ENCODE measurements at places on chromosomes 12 and 14. TPM values are rescaled to one million over a fixed set of nuclear protein-coding genes. Genes with fewer than 3 reads are reported as not detected.

The MAP3K9 gene
- 0.28 TPM for total RNA-seq

The SERPINA12 gene
- not detected for total RNA-seq

GRCh38 chr12:110023059-110023980 lies 24.1 kb downstream of the ANKRD13A start:
- DNase-seq = peak; percentile 88
- H3K4me3 ChIP-seq = no peak overlapping the region
- H3K4me1 ChIP-seq = peaks cover 27% of the 10 kb centered on the region
- peak overlapping the region; percentile 99 for H3K27ac ChIP-seq
- H3K27me3 ChIP-seq = no peaks in the 10 kb centered on the region

DNA sequence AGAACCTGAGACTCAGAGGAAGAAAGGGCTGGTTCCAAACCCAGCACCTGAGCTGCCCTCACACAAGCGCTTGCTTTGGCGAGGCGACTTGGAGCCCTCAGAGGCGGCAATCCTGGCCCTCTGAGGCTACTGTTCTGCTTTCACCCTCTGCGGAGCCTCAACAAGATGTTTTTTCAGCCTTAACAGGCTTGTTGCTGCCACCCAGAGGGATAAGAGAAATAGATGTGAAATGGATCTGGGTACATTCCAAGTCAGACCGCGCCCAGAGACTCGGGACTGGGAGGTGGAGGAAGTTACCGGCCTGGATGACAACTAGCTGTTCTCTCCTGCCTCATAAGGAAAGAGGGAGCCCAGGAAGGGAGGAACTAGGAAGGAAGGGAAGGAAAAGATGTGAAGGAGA lies 89.6 kb downstream of the TTC7B start:
- H3K27ac ChIP-seq = no peak overlapping the region
- H3K4me1 ChIP-seq = no peaks in the 10 kb centered on the region
- no peak overlapping the region for H3K4me3 ChIP-seq
- peaks cover 6% of the 10 kb centered on the region for H3K36me3 ChIP-seq
- peak; percentile 37 for DNase-seq
- H3K27me3 ChIP-seq = no peaks in the 10 kb centered on the region

GRCh38 chr12:55392032-55392795 lies 8.1 kb upstream of the OR6C65 start:
- no peak overlapping the region for H3K27ac ChIP-seq
- no peaks in the 10 kb centered on the region for H3K36me3 ChIP-seq
- DNase-seq = no peak
- H3K27me3 ChIP-seq = no peaks in the 10 kb centered on the region
- H3K4me1 ChIP-seq = no peaks in the 10 kb centered on the region

The AQP2 gene
- total RNA-seq = not detected

DNA sequence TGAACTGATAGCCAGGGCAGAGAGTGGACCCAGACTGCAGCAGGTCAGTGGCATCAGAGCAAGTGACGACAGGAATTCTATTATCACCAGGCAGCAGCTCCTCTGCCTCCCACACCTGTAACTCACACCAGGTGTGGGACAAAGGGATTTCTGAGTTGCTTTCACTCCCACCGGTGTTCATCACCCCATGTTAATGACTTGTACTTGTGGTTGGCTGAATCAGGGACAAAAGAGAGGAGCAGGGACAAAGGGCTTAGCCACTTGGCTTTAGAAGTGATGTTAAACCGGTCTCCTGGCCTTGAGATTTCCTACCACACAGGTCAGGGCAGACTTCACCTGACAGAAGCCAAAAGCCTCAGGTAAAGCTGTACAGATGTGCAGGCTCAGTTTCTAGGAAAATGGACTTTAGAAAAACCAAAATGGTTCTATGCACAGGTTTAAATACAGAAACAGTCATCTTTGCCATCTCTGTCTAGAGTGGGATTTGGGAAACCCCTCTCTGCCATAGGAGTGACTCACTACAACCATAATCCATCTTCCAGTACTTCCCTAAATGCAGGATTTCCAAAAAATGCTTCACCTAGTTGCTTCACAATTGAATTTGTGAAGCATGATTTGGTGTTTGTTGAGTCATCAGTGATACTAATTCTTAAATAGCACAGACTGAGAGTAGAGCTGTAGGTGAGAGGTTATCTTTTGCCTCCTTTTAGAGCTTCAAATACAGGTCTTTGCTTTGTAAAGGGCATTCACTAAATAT lies 158.5 kb downstream of the PRKCH start:
- H3K4me1 ChIP-seq = peaks cover 30% of the 10 kb centered on the region
- peak overlapping the region; percentile 13 for H3K27ac ChIP-seq
- peak; percentile 66 for DNase-seq
- no peak overlapping the region for H3K4me3 ChIP-seq
- H3K36me3 ChIP-seq = no peaks in the 10 kb centered on the region
- no peaks in the 10 kb centered on the region for H3K27me3 ChIP-seq

DNA sequence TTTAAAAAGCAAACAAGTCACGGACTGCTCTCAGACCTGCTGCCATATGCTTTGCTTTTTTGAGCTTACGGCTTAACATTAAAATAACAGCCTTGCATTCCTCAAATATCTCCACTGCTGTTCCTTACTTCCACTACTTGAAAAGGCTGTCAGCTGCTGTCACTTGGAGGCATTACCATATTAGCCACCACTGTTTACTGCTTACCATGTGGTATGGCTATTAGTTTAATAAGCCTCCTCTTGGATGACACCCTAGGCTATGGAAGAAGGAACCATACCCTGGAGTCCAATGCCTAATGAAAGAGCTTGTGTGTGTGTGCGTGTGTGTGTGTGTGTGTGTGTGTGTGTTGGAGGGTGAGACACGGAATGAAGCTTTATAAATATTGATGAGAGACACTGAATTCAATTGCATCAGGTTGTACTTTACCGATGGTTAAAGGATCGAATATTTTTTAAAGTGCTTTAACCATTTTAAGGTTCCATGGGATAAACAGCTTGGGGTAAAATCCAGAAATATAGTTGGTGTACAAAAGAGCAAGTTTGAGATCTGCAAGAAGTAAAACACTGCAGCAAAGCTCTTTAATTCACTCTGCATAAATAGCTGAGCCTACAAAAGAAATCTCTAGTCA lies 174.5 kb downstream of the TTC7B start:
- H3K4me3 ChIP-seq = no peak overlapping the region
- H3K4me1 ChIP-seq = peaks cover 18% of the 10 kb centered on the region
- H3K36me3 ChIP-seq = peaks cover 9% of the 10 kb centered on the region
- no peaks in the 10 kb centered on the region for H3K27me3 ChIP-seq

- peaks cover 16% of the 10 kb centered on the region for H3K4me1 ChIP-seq
- peak overlapping the region; percentile 77 for H3K27ac ChIP-seq
- DNase-seq = peak; percentile 96
- no peaks in the 10 kb centered on the region for H3K36me3 ChIP-seq
- no peaks in the 10 kb centered on the region for H3K27me3 ChIP-seq
- peak overlapping the region; percentile 12 for H3K4me3 ChIP-seq
Observed at GRCh38 chr12:59041241-59042121, 121.2 kb upstream of the LRIG3 start.

GRCh38 chr14:71521238-71522135 lies 410.7 kb upstream of the RGS6 start:
- no peak overlapping the region for H3K27ac ChIP-seq
- DNase-seq = no peak
- H3K36me3 ChIP-seq = no peaks in the 10 kb centered on the region
- H3K27me3 ChIP-seq = no peaks in the 10 kb centered on the region
- H3K4me1 ChIP-seq = peaks cover 9% of the 10 kb centered on the region

DNA sequence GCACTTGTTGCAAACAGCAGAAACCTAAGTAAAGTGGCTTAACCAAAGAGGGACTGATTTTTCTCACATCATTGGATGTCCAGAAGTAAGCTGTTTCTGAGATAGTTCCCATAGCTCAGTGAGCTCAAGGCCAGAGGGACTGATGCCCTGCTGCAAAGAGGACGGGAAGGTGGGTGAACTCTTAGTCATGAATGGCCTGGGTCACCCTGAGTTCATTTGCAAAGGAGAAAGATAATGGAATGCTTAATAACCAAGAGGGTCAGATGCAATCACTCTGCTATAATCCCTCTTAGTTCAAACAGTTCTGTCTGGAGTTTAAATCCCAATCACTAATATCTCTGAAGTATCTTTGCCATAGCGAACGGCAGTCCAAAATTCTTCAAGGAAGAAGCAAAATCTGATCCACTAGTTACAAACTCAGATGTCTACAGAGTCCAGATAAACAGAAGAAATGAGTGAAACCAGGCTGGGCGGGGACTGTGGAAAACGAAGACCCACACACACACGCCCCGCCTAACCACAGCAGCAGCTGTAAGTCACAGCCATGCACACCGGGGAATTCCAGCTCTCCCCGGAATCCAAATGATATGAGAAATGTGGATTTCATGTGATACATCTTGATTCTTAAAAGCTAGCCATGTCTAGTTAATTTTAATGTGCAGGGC lies 289.5 kb downstream of the TMEM132D start:
- no peaks in the 10 kb centered on the region for H3K4me1 ChIP-seq
- no peaks in the 10 kb centered on the region for H3K27me3 ChIP-seq
- no peak overlapping the region for H3K27ac ChIP-seq
- no peak overlapping the region for H3K4me3 ChIP-seq

GRCh38 chr14:68757618-68758081 lies 35.2 kb downstream of the ZFP36L1 start:
- peak; percentile 28 for DNase-seq
- no peak overlapping the region for H3K4me3 ChIP-seq
- peaks cover 2% of the 10 kb centered on the region for H3K4me1 ChIP-seq
- no peaks in the 10 kb centered on the region for H3K27me3 ChIP-seq

The SART3 gene
- 61.7 TPM for total RNA-seq

DNA sequence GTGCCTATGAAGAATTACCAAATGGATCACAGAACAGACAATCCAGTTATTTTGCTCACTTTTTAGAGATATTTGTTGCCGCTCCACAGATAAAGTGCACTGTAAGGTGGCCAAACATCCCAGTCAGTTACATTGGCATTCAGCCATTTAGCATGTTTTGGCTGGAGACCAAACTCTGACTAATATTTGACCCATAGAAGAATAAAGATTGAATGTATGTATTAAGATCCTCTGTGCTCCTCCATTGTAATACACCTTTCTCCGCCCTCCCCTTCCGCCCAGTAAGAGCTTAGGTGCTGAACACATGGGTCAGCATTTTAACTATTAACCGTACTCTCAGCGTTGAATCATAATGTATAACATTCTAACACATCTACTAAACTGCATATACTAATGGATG lies 163.4 kb downstream of the ANO6 start:
- H3K27ac ChIP-seq = no peak overlapping the region
- H3K27me3 ChIP-seq = no peaks in the 10 kb centered on the region
- H3K36me3 ChIP-seq = peaks cover 5% of the 10 kb centered on the region

The DPPA3 gene
- total RNA-seq = not detected

The BEGAIN gene
- total RNA-seq = 0.18 TPM

The SLCO1B1 gene
- not detected for total RNA-seq

DNA sequence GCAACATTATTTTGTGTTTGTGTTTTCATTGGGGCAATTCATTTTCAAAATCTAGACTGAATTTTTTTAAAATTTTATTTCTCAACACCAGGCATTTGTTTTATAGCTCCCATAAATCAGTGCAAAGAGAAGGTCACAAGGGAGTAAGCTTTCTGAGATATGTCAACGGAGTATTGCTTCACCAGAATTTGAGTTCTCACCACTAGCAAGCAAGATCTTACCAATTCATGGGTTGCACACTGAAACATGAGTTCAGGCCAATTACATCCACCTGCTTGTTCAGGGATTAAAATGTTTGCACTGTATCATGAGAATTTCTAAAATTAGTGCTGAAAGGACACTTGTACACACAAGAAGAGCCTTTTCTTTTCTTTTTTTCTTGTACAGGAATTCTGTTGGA lies 121.9 kb downstream of the CAND1 start:
- H3K27ac ChIP-seq = no peak overlapping the region
- H3K4me1 ChIP-seq = no peaks in the 10 kb centered on the region
- H3K36me3 ChIP-seq = no peaks in the 10 kb centered on the region
- no peak for DNase-seq
- no peaks in the 10 kb centered on the region for H3K27me3 ChIP-seq

Data from IMR-90 (cell line).